ENCODE measurements at places on chromosomes 5 and 9.

- no peak for DNase-seq
These were observed 153.8 kb downstream of the AUH start for GRCh38 chr9:91207729-91208418.

DNA sequence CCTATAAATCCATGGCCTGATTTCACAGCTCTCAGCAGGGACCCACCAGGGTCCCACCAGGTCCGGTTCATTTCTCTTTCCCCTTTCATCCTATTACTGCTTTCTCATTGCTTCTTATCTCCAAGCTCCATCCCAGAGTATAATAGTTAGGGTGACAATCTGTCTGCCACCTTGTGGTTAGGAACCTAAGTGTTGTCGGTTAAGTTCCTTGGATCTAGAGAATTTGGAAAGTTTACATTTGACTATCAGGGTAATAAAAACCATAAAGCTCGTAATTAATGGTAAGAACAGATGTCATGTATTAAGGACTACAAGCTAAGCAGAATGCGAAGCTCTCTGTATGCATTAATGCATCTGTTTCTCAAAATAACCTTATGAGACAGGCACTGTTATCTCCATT is 259.1 kb downstream of the SH3GL2 start:
- no peak for DNase-seq

DNA sequence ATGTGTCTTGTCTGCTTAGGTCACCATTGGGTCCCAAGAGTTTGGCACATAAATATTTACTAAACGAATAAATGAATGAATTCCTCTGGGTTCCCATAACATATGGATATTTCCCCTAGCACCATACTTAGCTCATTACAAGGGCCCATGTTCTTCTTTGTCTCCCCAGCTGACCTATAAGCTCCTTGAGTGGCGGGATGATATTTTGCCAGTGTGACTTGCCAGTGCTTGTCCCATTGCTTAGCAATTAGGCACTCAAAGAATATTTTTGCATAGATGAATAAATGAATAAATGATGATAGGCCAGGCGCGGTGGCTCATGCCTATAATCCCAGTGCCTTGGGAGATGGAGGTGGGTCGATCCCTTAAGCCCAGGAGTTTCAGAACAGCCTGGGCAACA is 16.9 kb upstream of the CTNNA1 start:
- DNase-seq = no peak

GRCh38 chr5:146213210-146213826 is 9.9 kb downstream of the RBM27 start:
- DNase-seq = no peak

- DNase-seq = no peak
These were observed 17.5 kb upstream of the CNTLN start for GRCh38 chr9:17117372-17117771.

- DNase-seq = no peak
These were observed 515.9 kb upstream of the CYLC2 start for GRCh38 chr9:102479191-102479590.

GRCh38 chr5:38660194-38660668 is 103.8 kb upstream of the LIFR start:
- DNase-seq = no peak

GRCh38 chr5:1034421-1034905 is 25.9 kb downstream of the NKD2 start:
- DNase-seq = no peak
